ENCODE measurements at places on chromosomes 12 and 14. TPM values are rescaled to one million over a fixed set of nuclear protein-coding genes. Genes with fewer than 3 reads are reported as not detected.
A peak's percentile ranks its signal among the peaks of the same experiment; 100 is the strongest.

Gene OTUB2
- 2.7 TPM for total RNA-seq

Gene SMIM41
- total RNA-seq, result not detected

Gene KCNA5
- total RNA-seq, result 1.4 TPM

Gene DNAL1
- total RNA-seq, result 5.4 TPM

Gene A2ML1
- 1.1 TPM for total RNA-seq

Gene CACNB3
- total RNA-seq, result 14.2 TPM

Gene MOK
- 8.3 TPM for total RNA-seq

Gene TUNAR
- not detected for total RNA-seq

Gene FAM186B
- total RNA-seq, result 0.17 TPM

Gene PTPRB
- 1.2 TPM for total RNA-seq

Gene CCDC38
- not detected for total RNA-seq

- H3K4me3 ChIP-seq, result no peak overlapping the region
- H3K4me1 ChIP-seq, result peaks cover 40% of the 10 kb centered on the region
- peak overlapping the region; percentile 43 for H3K27ac ChIP-seq
- H3K27me3 ChIP-seq, result no peaks in the 10 kb centered on the region
- no peak for DNase-seq
Observed at GRCh38 chr14:61608245-61609165, 86.8 kb upstream of the HIF1A start.

DNA sequence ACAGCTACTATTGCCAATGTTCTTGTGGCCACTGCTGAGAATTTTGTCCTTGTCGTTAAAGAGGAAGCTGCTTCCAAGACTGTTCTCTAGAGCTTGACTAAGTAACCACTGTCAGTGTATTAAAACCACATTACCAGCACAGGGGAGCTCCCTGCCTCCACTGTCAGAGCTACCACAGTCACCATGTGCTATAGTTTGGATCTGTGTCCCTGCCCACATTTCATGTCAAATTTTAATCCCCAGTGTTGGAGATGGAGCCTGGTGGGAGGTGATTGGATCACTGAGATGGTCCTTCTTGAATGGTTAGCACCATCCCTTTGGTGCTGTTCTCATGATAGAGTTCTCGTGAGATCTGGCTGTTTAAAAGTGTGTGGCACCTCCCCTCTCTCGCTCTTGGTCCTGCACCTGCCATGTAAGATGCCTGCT, 23.2 kb upstream of the RAP1B start:
- H3K4me1 ChIP-seq, result no peaks in the 10 kb centered on the region
- H3K4me3 ChIP-seq, result no peak overlapping the region
- no peaks in the 10 kb centered on the region for H3K36me3 ChIP-seq
- no peak for DNase-seq
- no peaks in the 10 kb centered on the region for H3K27me3 ChIP-seq

- no peaks in the 10 kb centered on the region for H3K27me3 ChIP-seq
- no peaks in the 10 kb centered on the region for H3K4me1 ChIP-seq
- no peaks in the 10 kb centered on the region for H3K36me3 ChIP-seq
- H3K27ac ChIP-seq, result no peak overlapping the region
- DNase-seq, result no peak
- no peak overlapping the region for H3K4me3 ChIP-seq
Observed at GRCh38 chr14:65948302-65948701, 535.8 kb downstream of the FUT8 start.

GRCh38 chr12:45232146-45232755, 16.4 kb downstream of the ANO6 start:
- H3K27me3 ChIP-seq, result no peaks in the 10 kb centered on the region
- no peaks in the 10 kb centered on the region for H3K36me3 ChIP-seq
- H3K4me1 ChIP-seq, result peaks cover 47% of the 10 kb centered on the region

DNA sequence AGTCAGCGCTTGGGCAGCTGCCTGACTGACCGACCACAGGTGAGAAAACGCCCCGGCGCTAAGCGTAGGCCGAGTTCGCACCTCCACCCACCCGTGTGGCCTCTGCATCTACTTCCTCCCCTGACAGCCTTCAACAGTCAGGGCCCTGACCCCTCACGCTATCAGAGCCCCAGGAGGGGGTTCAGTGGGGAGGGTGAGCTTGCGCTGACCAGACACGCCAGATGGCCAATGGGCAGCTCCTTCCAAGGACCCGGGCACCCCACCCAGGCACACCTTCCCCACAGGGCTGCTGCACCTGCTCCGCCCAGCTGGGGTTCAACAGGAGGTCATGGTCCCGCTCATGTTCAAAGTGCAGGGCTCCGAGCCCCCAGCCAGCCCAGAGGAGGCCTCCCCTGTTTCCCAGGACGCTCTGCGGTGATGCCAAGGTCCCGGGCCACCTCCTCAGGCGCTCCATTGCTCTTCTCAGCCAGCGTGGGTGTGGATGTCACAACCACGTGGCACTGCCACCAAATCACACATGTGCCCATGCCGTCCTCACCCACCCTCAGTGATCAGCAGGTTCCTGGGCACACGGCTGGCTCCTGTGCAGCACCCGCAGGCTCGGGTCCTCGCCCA, 48.7 kb upstream of the BCL11B start:
- H3K4me3 ChIP-seq, result no peak overlapping the region
- peaks cover 20% of the 10 kb centered on the region for H3K4me1 ChIP-seq
- no peak overlapping the region for H3K27ac ChIP-seq
- peak; percentile 2 for DNase-seq
- H3K27me3 ChIP-seq, result no peaks in the 10 kb centered on the region
- no peaks in the 10 kb centered on the region for H3K36me3 ChIP-seq

DNA sequence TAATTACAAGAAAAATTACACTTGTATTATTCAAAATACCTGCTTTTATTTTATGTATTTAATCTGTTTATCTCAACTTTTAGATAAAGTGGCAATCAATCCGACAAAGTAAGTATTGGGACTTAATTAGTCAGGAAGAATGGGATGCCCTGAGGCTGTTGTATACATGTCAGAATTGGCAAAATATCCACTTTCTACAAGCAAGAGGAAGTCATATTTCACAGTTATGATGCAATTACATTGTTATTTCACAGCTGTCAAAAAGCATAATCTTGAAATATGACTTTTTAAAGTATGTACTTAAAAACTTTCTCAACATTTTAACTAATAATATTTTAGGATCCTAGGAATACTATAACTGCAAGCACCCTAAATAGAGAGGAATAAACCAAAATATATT, 357.1 kb upstream of the MGAT4C start:
- H3K4me1 ChIP-seq, result no peaks in the 10 kb centered on the region
- DNase-seq, result no peak
- no peak overlapping the region for H3K27ac ChIP-seq
- no peaks in the 10 kb centered on the region for H3K27me3 ChIP-seq
- no peak overlapping the region for H3K4me3 ChIP-seq

DNA sequence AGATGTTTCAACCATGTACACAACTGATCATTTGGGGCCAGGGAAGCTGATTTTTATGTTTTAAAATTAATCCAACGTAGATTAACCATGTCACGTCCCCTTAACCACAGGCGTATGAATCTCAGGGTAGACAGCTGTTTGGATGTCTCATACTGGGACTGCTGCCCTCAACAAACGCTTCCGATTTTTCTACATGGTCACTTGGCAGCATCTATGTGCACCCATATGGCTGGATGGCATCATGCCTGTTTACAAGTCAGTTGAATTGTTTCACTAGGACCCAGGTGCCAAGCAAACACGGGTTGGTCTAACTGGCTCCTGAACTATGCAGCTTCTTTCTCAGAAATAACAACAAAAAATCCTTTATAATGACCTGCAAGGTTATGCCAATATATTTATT, 393.8 kb downstream of the NPAS3 start:
- DNase-seq, result no peak
- H3K27ac ChIP-seq, result no peak overlapping the region
- no peaks in the 10 kb centered on the region for H3K27me3 ChIP-seq
- no peak overlapping the region for H3K4me3 ChIP-seq
- no peaks in the 10 kb centered on the region for H3K4me1 ChIP-seq

DNA sequence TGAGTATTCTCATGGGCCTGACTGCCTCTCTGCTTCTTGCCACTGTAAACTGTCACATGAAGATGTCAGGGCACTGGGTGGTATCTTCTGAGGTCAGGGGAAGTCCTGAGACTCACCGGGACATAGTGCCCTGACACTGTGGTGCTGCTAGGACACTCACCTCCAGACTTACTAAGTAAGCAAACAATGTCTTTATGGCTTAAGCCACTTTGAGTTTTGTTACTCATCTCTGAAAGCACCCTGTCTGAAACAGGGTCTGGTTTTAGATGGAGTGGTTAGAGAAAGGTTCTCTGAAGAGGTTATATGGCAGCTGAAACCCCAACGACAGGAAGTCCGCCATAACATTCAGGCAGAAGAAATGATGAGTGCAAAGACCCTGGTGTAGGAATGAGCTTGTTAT, 22.7 kb downstream of the GPR19 start:
- no peak overlapping the region for H3K4me3 ChIP-seq
- H3K27ac ChIP-seq, result no peak overlapping the region
- no peaks in the 10 kb centered on the region for H3K36me3 ChIP-seq
- no peaks in the 10 kb centered on the region for H3K27me3 ChIP-seq

DNA sequence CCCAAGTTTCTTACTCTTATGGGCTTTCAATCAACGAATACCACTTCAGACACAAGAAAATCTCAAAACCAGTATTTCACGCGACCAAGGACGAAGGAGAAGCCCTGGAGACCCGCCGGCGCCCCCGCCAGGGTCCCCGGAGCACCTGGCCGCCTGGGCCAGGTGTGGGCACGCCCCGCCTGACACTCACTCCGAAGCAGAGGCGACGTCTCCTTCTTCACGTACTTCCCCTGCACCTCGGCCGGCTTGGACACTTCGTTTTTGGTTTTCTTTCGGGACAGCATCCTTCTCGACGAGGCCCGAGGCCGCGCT, 466 bp downstream of the SAV1 start:
- peak overlapping the region; percentile 71 for H3K4me3 ChIP-seq
- H3K4me1 ChIP-seq, result no peaks in the 10 kb centered on the region
- peak overlapping the region; percentile 99 for H3K27ac ChIP-seq
- no peaks in the 10 kb centered on the region for H3K36me3 ChIP-seq
- peak; percentile 53 for DNase-seq
- H3K27me3 ChIP-seq, result no peaks in the 10 kb centered on the region

DNA sequence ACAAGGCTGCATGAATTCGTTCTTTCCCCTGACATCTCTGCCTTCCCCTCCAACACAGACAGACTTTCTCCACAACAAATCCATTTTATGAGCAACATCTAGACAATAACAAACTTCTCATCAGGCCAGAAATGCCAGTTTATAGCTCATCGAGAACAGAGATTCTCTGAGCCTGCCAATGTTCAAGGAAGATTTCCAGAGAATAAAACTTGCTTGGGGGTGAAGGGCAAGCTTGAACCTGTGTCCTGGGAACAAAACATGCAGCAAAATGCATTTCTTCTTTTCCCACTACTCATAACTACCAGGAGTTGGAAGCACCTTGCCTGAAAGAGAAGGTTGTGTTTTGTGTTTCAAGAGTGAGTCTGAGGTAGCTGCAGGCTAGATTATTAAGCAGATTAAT, 6.8 kb downstream of the MAP1LC3B2 start:
- H3K4me3 ChIP-seq, result no peak overlapping the region
- no peak for DNase-seq
- H3K4me1 ChIP-seq, result no peaks in the 10 kb centered on the region
- no peaks in the 10 kb centered on the region for H3K27me3 ChIP-seq
- H3K27ac ChIP-seq, result no peak overlapping the region

DNA sequence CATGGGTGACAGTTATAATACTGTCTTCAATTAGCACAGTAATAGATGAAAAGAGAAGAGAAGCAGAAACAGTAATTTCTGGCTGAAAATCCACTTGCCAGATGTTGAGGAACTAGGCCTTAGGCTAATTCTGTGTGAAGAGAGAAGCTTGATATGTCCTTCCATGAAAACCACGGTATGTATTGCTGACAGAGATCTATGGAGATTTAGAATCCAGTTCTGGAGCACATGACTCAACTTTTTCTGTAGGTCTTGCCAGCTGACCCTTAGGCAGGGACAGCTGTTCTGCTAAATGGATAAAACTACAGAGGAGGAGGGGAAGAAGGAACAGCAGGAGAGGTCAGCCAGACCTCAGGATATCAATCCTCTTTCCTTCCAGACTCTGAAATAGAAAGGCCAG, 211.5 kb downstream of the PRKD1 start:
- H3K27me3 ChIP-seq, result no peaks in the 10 kb centered on the region
- DNase-seq, result no peak
- no peaks in the 10 kb centered on the region for H3K36me3 ChIP-seq
- H3K4me1 ChIP-seq, result no peaks in the 10 kb centered on the region
- H3K4me3 ChIP-seq, result no peak overlapping the region

DNA sequence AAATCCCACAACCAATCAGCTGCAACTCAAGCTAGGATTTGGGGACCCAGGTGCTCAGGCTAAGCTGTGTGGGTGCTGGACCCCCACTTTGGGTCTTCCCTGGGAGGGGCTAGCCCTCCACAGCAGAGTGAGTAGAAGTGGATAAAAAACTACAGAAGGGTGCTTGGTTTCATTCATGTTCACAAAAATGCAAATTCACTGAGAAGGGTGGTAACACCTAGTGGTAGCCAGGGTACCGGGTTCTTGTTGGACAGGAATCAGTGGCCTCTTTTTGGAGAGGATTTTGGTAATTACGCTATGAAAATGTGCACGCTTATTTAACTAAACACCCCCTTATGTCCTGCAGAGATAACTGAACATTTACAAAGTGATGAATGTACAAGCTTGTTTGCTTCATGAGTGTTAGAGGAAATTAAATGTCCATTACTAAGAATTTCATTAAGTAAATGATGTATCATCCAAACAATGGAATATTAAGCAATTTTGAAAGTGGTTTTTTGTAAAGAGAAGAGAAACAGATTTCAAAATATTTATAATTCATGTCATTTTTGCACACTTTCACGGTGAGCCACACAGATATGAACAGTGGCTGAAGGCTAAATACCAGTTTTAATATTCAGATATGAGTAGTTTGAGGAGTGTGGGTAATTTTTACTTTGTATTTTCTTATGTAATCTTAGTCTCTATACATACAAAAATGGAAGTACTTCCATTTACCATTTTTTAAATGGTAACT, 78.3 kb downstream of the DDX51 start:
- no peak overlapping the region for H3K27ac ChIP-seq
- no peak for DNase-seq
- H3K4me1 ChIP-seq, result no peaks in the 10 kb centered on the region
- no peaks in the 10 kb centered on the region for H3K27me3 ChIP-seq

DNA sequence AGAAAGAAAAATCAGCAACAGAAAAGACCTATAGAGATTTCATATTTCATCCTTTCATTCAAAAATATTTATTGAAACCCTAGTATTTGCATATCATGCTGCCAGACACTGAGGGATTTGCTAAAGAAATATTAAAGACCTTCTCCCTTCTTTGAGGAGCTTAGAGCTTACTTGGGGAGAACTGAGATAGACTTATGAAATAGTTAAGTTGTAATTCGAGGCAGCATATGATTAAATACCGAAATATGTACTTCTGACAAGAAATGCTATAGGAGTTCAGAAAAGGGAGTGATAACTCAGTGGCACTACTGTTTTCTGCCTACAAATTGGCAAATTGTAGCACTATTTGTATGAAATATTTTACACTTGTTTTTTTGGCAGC, 59.1 kb downstream of the PLXNC1 start:
- H3K4me3 ChIP-seq, result no peak overlapping the region
- peaks cover 5% of the 10 kb centered on the region for H3K4me1 ChIP-seq
- no peaks in the 10 kb centered on the region for H3K36me3 ChIP-seq
- no peaks in the 10 kb centered on the region for H3K27me3 ChIP-seq

GRCh38 chr12:104529130-104529874, 72.6 kb downstream of the CHST11 start:
- no peak overlapping the region for H3K4me3 ChIP-seq
- no peaks in the 10 kb centered on the region for H3K27me3 ChIP-seq
- DNase-seq, result no peak
- H3K36me3 ChIP-seq, result no peaks in the 10 kb centered on the region

GRCh38 chr12:81089412-81089811, 11.5 kb downstream of the ACSS3 start:
- peaks cover 9% of the 10 kb centered on the region for H3K4me1 ChIP-seq
- no peak overlapping the region for H3K27ac ChIP-seq
- no peak overlapping the region for H3K4me3 ChIP-seq
- no peaks in the 10 kb centered on the region for H3K27me3 ChIP-seq
- no peak for DNase-seq
